ENCODE measurements at places on chromosomes 4 and X. TPM values are rescaled to one million over a fixed set of nuclear protein-coding genes. Genes with fewer than 3 reads are reported as not detected.

- DNase-seq = no peak
Measured at GRCh38 chrX:1676866-1677265, 62.0 kb downstream of the ASMT start.

DNA sequence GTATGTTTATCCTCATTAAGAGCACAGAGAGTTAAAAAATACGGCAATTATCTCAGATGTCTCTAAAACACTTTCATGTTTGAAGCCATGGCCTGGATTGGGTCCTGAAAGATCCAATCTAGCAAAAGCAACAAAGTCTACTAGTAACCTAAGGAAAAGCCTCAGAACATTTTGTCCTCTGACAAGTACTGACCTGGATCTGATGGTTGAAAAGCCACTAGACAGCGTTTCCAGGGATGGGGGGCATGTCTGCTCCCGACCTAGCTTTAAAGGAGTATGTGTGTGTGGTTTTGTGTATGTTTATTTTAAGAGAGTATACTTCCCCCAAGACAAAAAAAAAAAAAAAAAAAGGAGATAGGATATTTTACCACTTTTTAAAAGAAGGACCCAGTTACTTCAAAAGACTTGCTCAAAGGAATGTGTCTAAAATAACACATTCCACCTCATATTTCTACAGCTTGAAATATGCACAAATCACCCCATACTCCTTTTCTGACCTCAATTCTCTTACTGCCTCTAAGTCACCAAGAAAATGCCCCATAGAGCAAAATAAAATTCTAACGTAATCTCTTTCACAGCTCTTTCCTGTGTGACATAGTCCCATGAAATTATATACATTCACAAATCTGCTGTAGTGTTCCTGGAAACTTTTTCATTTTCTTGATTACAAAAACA, 189.0 kb upstream of the TTC29 start:
- DNase-seq = no peak

GRCh38 chr4:7519638-7520376, 85.1 kb upstream of the PSAPL1 start:
- DNase-seq = no peak

DNA sequence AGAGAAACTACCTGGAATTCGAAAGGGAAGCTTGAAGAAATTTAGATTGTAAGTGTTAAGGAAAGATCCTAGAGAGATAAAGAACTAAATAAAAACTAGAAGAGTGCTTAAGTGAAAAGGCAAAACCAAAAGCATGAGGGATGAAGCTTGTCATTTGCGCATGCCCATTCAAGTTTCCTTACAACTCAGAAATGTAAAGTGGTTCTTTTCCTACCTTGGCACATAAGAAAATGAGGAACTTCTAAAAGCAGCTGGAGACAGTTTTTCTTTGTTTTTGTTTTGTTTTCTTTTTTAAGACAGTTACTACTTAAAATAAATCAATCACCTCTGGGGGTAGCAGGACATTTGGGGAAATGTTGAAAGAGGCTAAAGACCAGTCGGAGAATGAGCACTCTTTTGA, 1304.4 kb upstream of the PCDH7 start:
- DNase-seq = no peak

GRCh38 chr4:80076681-80077080, 3.7 kb upstream of the ANTXR2 start:
- peak; percentile 51 for DNase-seq

DNA sequence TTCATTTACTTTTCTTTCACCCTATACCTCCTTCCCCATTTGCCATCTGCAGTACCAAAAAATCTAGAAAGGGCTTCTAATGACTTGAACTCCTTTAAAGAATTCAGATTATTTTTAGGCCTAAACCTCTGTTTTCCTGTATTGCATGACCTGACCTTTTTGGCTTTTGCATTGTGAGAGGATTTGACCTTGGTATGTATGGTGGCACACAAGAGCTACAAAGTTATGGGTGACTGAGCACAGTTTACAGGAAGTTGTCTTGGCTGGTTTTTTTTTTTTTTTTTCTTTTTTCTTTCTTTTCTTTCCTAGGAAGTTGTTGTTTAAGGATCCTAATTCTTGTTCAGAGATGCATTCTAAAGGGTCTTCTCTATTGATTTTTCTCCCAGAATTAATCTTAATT, 32.0 kb upstream of the MTMR8 start:
- DNase-seq = no peak

- DNase-seq = peak; percentile 69
Measured at GRCh38 chr4:138999666-139000065, 15.9 kb upstream of the NOCT start.

The MFAP3L gene
- not detected for polyA plus RNA-seq

The TLL1 gene
- polyA plus RNA-seq = not detected

The ASB12 gene
- polyA plus RNA-seq = not detected

The ATP1B4 gene
- not detected for polyA plus RNA-seq

The ZAR1 gene
- not detected for polyA plus RNA-seq

The GPR50 gene
- not detected for polyA plus RNA-seq
